ENCODE measurements at places on chromosomes 1 and 21. TPM values are rescaled to one million over a fixed set of nuclear protein-coding genes. Genes with fewer than 3 reads are reported as not detected.

The RBM11 gene
- not detected for total RNA-seq

The HTR6 gene
- 0.14 TPM for total RNA-seq

The TAF12 gene
- total RNA-seq: 15.1 TPM

The SDCCAG8 gene
- total RNA-seq: 39.4 TPM

The CACNA1S gene
- not detected for total RNA-seq

The ZNF496 gene
- 16.2 TPM for total RNA-seq

The TIAM1 gene
- 0.66 TPM for total RNA-seq

The NPHS2 gene
- total RNA-seq: not detected

The TARBP1 gene
- total RNA-seq: 13.7 TPM

The CD34 gene
- not detected for total RNA-seq

The NVL gene
- 19.4 TPM for total RNA-seq

The SRSF10 gene
- 84.4 TPM for total RNA-seq

The CYP2J2 gene
- total RNA-seq: not detected

The RYR2 gene
- not detected for total RNA-seq

The FGGY gene
- 4.1 TPM for total RNA-seq

The SEC16B gene
- 0.72 TPM for total RNA-seq

The SLC26A9 gene
- total RNA-seq: 0.06 TPM

The CFHR1 gene
- total RNA-seq: not detected

The IVL gene
- 0.03 TPM for total RNA-seq

The TBX15 gene
- 0.08 TPM for total RNA-seq

The PTAFR gene
- 0.29 TPM for total RNA-seq

The HES3 gene
- not detected for total RNA-seq

The LCE1E gene
- not detected for total RNA-seq

The MMEL1 gene
- total RNA-seq: not detected

The PNRC2 gene
- total RNA-seq: 28.5 TPM

The RPTN gene
- total RNA-seq: not detected

The ZSWIM5 gene
- 0.58 TPM for total RNA-seq

The OTUD7B gene
- 11.9 TPM for total RNA-seq

The TSPAN2 gene
- 1.2 TPM for total RNA-seq

The VANGL2 gene
- total RNA-seq: 1.1 TPM
